Muscle of leg (tissue), 16 donors: ENCODE measurements at places on chromosomes 7 and 10. TPM values are rescaled to one million over a fixed set of nuclear protein-coding genes. Genes with fewer than 3 reads are reported as not detected.

DNA sequence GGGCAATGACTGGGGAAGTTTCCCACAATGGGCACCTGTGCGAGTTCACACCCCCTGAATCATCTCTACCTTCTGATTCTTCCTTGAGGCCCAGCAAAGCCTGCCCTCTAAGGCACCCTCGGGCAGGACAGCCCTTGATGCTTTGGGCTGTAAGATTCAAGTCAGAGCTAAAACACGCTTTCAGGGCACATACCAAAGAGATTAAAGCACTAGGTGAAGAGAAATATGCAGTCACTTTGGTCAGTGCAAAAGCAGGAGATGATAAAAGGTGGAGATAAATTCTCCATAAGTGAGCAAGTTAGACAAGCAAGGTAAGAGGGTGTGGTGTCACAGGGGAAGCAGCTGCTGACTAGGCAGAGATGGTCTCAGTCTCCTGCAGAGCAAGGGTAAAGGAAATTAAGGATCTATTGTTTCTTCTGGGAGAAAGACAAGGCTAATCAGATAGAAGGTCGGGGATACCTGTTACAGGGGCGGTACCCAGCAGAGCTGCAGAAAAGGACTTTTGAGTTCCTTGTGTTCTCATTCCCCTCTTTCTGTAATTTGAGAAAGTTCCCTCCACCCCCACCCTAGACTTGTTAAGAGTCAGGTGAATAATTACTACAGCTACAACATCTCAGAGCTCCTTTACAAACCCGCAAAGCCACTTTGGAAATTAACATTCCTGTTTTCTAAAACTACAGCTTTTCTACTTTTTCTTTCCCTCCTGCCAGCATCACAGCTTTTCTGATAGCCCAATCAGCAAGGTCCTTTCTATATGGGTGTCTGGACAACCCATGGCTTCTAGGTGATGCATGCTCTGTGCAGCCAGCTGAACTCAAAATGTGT, 26.4 kb downstream of the PDLIM1 start:
- H3K4me1 ChIP-seq = peaks cover 12% of the 10 kb centered on the region
- no peak for DNase-seq
- no peaks in the 10 kb centered on the region for H3K27me3 ChIP-seq
- no peak overlapping the region for H3K27ac ChIP-seq
- peaks cover 2% of the 10 kb centered on the region for H3K36me3 ChIP-seq

DNA sequence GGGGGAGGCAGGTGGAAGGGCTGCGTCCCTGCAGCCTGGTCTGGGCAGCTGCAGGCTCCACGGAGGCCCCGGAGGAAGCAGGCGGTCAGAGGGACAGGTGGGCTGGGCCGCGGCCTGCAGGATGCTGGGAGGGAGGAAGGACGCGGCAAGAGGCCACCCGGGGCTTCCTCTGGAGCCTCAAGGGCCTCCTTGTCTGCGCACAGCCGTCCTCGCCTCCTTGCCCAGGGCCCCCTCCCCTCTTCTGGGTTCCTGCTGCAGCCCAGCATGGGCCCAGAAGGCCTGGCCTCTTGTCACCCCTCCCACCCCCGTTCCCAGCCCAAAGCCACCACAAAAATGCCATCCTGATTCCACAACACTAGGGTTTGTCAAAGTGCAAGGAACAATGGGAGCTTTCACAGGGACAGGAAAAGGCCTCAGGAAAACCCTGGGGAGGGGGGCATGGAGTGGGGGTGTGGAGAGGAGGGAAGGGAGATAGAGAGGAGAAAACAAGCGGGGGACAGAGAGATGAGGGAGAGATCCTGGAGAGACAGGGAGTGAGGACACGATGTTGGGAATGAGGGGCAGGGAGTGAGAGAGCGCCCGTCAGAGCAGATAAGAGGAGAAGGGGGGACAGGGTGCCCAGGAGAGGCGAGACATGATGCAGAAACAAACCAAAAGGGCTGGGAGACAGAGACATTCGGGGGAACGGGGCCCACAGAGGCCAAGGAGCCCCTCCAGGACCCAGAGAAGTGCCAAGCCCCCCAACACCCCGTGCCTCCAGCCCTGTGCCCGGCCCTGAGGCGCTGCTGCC, 41.8 kb downstream of the ZCCHC24 start:
- H3K36me3 ChIP-seq = peaks cover 10% of the 10 kb centered on the region
- H3K27me3 ChIP-seq = no peaks in the 10 kb centered on the region
- DNase-seq = peak; percentile 77
- H3K27ac ChIP-seq = peak overlapping the region; percentile 81
- H3K4me1 ChIP-seq = no peaks in the 10 kb centered on the region

The PILRB gene
- total RNA-seq = 13.9 TPM

- no peaks in the 10 kb centered on the region for H3K27me3 ChIP-seq
- H3K4me3 ChIP-seq = no peak overlapping the region
- no peaks in the 10 kb centered on the region for H3K36me3 ChIP-seq
- H3K27ac ChIP-seq = no peak overlapping the region
- DNase-seq = no peak
Observed at GRCh38 chr7:91883676-91884362, 3.3 kb upstream of the MTERF1 start.

The TRAPPC14 gene
- total RNA-seq = 5.8 TPM

- no peak overlapping the region for H3K27ac ChIP-seq
- no peak overlapping the region for H3K4me3 ChIP-seq
- DNase-seq = no peak
- no peaks in the 10 kb centered on the region for H3K27me3 ChIP-seq
- no peaks in the 10 kb centered on the region for H3K4me1 ChIP-seq
- peaks cover 5% of the 10 kb centered on the region for H3K36me3 ChIP-seq
Observed at GRCh38 chr7:133484086-133484485, 231.2 kb downstream of the EXOC4 start.

DNA sequence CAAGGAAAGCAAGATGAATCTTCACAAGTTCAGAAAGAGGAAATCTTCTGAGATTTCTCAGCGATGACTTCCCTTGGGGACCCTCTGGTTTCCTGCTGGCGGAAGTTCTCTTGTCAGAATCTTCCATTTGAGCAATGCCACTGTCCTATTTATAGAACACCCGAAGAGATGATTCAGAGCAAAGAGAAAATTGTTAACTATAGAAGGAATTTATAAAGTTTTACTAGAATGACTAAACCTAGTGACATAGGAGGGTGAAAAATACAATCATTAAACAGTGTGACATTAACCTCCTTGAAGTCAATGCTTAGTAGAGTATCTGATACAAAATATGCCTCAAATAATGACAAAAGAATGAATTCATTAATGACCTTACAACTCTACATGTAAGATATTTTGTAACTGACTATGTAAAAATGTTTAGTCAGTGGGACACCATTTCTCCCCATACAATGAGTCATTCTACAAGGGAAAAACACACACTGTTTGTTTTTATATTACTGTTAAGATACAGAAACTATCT, 206.5 kb upstream of the CNTNAP2 start:
- H3K4me1 ChIP-seq = no peaks in the 10 kb centered on the region
- DNase-seq = peak; percentile 18
- no peak overlapping the region for H3K27ac ChIP-seq
- no peaks in the 10 kb centered on the region for H3K27me3 ChIP-seq
- no peaks in the 10 kb centered on the region for H3K36me3 ChIP-seq
